ENCODE measurements at places on chromosomes 5 and 9. TPM values are rescaled to one million over a fixed set of nuclear protein-coding genes. Genes with fewer than 3 reads are reported as not detected.

LIX1 gene
- 0.39 TPM for polyA plus RNA-seq

- DNase-seq: no peak
Observed at GRCh38 chr9:129749575-129749974, 3.3 kb downstream of the PTGES start.

SELENOP gene
- polyA plus RNA-seq: 5.5 TPM

DNA sequence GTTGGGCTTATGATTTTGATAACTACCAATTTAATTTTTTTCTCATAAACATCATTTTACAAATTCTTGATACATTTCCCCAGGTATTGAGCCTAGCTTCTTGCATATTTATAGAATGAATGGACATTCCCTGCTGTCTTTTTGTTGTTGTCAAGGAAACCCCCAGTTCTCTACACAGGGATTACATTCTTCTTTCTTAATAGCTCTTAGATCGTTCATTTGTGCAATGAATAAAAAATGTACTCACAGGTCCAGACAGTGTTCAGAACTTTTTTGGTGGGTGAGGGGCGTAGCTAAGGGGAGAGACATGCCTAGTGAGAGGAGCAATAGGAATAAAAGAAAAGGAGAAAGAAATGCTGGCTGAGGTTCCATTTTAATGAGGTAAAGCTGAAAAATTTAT is 58.6 kb downstream of the VCAN start:
- DNase-seq: no peak

TJP2 gene
- 51.7 TPM for polyA plus RNA-seq

- DNase-seq: no peak
Observed at GRCh38 chr5:65736011-65736410, 14.0 kb downstream of the NLN start.

GRCh38 chr5:155366096-155366495 is 352.5 kb downstream of the KIF4B start:
- DNase-seq: no peak

MRRF gene
- 29.4 TPM for polyA plus RNA-seq

- DNase-seq: no peak
Observed at GRCh38 chr5:79430196-79430595, 83.7 kb downstream of the HOMER1 start.

DNA sequence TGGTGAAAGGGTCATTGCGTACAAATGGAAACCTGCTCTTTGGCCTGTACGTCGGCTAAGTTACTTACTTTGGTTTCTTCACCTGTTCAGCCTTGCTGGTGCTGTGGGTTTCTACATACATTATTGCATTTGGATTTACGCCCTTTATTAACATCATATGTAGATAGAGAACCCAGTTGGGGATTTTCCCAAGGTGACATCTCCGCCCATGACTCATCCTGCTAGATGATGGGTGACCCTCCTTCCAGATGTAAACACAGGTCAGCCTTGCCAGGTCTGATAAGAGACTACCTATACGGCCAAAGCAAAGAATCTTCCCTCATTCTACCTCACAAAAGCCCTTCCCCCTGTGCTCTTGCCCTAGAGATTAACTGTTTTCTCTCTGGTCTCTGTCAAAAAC is 360.9 kb downstream of the KDM4C start:
- no peak for DNase-seq

DNA sequence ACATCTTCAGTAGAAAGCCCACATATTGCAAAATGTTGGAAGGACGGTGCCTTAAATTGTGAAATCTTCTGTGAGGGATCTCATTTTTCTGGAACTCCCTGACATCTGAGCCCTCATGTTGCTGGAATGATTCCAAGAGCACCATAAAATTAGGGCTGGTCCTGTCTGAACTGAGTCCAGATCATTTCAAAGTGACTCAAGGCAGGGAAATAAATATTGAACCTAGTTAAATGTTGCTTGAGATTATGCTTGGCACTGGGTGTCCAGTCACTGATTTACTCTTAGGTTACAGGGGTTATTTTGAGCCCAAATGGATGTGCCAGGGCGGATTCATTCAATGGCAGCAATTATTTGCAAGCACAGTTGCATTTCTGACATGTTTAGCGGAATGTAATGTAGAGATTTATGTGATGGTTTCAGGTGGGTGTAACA is 437.0 kb downstream of the PIK3R1 start:
- no peak for DNase-seq

GRCh38 chr5:6370580-6370979 is 7.8 kb downstream of the MED10 start:
- no peak for DNase-seq

DNA sequence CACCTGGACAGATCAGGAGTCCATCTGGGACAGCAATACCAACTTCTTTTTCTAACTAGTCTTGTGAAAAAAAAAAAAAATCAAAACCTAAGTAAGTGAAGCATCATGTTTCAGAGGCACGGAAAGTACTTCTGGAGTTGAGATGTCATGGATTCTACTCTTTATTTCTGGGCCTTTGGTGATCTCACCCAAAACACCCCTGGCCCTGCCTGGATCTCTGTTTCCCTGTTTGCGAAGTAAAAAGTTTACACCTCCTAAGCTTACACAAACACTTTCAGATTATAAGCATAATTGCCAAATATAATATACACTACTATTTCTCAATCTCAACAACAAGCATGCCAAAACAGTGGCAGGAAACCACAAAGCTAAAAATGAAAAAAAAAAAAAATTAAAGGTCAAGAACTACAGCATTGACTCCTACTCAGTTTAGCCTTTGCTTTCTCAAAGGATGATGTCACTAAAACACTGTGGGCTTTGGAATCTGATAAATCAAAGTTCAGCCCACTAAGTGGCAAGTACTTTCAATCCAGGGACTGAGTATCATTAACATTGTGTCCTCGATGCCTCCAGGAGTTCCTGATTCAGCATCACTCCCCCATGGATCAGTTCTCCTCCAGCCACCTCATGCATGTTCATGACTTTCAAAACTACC is 291.9 kb downstream of the NFIB start:
- no peak for DNase-seq

C5orf58 gene
- polyA plus RNA-seq: 0.24 TPM

DNA sequence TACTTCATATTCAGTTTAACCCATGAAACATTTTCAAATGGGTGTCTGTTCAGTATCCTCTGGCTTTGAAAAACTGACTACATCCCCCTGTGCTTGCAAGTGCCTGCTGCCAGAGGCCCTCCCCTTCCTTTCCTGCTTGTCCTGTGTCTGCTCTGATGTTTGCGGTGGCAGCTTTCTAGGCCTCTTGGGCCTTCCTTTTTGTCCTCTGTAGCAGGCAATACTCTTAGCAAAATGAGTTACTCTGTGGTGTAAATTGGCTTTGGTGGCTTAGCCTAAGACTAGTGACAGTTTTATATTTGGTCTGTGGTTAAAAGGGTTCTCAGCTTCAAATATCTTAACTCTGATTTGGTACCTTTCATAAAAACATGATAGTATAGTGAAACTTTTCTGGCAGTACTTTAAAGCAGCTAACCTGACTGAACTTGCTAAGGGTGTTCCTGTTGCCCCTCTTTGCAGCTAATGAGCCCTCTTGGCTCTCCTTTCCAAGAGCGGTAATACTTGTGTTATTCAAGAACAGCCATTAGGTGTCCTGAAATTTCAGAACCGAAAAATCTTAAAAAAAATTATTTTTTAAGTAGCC is 76.6 kb downstream of the GOLM1 start:
- DNase-seq: no peak

DNA sequence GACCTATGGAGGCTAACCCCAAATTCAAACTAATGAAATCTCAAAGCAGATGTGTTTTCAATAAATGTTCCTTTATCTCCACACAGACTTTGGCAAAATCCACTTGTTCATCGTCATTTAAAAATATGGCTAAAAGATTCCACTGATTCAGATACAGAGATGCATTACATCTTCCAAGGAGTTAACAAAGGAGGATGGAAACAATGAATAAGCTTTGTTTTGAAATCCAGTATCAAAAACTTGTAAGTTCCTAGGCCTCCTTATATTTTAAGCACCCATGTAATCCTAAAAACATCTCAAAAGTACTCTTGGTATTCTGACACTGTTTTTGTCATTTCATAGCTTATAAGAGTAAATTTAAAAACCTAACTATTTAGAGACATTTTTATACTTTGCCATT is 345.6 kb upstream of the ACTBL2 start:
- DNase-seq: no peak

IDNK gene
- polyA plus RNA-seq: 0.27 TPM

RC3H2 gene
- polyA plus RNA-seq: 11.2 TPM

DNA sequence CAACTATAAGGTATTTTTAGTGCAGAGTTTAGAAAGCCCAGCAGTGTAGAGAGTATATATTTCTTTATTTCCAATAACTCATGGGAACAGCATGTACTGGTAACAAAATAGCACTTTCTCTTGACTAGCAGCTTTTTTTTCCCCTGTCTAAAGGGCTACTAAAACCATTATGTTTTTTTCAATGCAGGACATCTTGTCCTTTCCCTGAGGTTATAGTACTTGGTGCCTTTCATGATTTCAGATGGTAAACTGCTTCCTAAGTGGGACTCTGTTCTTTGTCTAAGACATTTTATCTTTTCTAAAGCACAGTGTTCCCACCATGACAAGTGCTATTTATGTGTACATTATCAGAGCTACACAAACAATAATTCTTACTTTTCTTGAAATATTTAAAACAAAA is 122.3 kb downstream of the SLC24A2 start:
- no peak for DNase-seq

SYNPO gene
- polyA plus RNA-seq: 2.3 TPM

- no peak for DNase-seq
Observed at GRCh38 chr9:92723299-92723625, 41.4 kb downstream of the BICD2 start.

CBY3 gene
- 0.39 TPM for polyA plus RNA-seq

- DNase-seq: no peak
Observed at GRCh38 chr9:132994410-132995120, 16.1 kb downstream of the GFI1B start.

DNA sequence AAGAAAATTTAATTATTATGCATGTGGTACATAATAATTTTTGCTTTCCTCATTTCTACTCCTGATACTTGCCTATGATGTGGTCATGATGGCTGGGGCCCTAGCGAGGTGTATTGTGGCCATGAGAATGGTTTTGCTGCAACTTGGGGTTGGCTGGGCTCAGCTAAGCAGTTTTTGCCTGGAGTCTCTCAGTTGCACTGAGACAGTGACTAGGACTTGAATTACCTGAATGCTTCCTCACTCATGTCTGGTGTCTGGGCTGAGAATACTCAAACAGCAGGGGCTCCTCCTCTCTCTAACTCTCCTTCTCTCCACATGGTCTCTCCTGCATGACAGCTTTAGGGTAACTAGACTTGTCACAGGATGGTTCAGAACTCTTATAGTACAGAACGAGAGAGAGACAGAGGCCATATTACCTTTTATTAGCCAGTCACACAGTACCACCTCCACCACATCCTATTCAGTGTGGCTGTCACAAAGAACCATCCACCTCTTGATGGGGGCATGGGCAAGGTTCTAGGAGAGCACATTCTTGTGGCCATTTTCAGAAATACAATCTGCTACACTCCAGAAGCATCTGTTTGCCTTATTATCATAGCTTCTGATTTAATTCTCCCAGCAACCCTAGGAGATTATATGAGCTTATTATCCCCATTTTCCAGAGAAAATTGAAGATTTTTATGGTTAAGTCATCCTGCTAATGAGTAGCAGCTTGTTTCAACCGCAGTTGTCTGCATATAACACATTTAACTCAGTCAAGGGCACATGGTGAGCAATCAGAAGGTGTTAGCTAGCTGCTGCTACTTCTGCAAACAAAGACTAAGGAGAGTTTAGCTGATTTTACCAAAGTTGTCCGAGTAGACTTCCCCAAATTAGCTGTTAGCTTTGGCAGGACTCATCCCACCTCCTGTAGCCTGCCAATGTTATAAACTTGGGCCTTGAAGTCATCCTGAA is 245.1 kb downstream of the DOCK8 start:
- DNase-seq: no peak

DNA sequence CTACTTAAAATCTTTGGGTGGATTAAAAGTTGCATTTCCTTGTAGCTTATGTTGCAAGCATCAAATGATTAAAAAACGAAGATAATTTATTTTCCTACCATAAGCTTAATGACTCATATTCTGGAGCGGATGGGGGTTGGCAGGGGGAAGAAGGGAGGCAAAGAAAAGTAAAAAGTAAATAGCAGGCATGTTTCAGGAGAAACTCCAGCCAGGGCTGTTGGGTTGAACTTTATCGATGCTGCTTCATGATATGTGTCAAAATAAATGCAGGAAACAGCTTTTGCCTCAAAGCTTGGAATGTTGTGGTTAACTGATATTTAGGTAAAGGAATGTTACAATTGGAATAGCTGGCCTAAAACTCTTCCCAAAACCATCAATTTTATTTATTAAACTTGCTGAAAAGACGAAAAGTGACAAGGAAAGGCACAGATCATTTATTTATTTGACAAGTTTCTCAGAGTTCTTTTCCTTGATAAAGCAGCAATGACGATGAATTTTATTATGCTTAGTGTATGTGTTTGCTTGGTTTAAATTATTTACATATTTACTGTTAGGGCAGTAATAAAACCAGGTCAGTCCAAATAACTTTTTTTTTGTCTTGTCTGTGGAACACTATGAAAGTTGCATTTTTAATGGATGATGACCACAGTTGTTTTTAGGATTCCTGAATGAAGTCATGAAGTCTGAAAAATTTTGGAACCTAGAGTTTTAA is 177.9 kb downstream of the PCSK1 start:
- DNase-seq: no peak

DNA sequence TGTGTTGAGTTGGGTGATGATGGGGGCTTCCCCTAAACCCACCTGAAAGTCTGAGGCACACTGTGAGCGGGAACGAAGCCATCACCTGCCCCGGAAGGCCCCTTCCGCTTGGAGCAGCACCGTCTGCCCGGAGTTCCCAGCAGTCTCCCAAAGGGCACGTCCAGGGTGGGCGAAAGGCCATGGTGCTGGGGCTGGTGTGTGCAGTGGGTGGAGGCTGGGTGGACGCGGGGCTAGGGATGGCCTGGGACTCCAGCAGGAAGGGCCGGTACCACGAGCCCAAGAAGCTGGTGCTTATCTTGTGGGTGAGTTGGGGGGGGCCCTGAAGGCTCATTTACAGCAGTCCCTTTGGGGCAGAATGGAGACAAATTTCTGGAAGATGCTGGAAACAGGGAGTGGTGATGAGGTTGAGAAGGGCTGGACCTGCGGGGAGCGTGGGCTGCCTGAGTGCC is 4.6 kb downstream of the FLT4 start:
- DNase-seq: peak; percentile 35

NUP155 gene
- polyA plus RNA-seq: 27.6 TPM
